ENCODE measurements at places on chromosomes 16 and 17.

GRCh38 chr17:307741-308507 lies 44.7 kb downstream of the RPH3AL start:
- no peak for DNase-seq

DNA sequence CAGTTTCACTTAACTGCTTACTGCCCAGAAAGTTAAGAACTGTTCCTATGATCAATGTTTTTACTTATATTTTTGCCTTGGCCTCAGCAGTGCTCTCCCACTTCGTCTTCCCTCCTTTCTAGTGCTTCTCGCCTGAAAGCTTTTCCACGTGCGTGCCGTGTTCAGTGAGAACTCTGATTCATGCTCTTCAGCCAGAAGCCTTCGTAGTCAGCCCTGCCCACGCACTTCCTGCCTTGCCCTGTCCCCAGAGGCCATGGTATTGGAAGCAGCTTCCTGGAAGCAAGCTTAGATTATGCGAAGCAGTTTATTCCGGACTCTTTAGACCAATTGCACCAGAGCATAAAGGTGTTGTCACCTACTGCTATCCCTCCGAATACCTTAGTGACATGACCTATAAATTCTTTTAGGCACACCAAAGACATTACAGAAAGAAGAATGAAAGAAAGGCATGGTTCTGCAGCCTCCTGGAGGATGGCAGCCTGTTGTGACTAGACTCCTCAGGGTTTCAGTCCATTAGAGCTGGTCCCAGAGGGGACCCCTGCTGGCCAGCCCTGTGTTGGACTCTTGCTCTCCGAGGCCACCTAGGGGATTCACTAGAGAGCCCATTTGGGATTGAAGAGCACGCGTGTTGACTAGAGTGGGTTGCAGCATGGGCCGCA lies 105.2 kb downstream of the RPTOR start:
- peak; percentile 25 for DNase-seq

DNA sequence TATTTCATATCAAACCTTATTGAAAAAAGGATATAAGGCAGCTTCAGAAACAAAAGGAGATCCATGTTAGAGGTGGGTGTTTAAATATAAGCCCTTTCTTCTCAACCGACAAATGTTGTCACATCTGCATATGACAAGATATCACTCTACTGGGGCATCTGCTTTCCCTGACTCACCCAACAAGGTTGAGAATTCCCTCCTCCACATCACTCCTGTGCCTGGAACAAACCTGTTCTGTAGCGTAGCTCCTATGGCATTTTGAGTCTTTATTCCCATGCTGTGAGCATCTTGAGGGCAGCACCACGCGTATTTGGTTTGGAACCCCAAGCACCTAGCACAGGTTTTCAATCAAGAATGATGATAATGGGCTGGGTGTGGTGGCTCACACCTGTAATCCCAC lies 59.4 kb upstream of the ZFHX3 start:
- DNase-seq, result no peak

DNA sequence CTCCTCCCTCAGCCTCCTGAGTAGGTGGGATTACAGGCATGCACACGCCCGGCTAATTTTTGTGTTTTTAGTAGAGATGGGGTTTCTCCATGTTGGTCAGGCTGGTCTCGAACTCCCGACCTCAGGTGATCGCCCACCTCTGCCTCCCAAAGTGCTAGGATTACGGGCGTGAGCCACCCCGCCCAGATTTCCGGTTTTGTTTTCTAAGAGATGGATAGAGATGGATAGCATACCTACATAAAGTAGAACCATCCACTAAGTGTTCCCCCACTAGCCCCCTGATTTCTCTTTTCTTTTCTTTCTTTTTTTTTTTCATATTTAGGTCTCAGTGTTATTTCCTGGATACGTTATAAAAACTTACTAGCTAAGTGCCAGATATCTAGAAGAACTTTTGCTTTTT lies 2.0 kb downstream of the WSB1 start:
- no peak for DNase-seq

DNA sequence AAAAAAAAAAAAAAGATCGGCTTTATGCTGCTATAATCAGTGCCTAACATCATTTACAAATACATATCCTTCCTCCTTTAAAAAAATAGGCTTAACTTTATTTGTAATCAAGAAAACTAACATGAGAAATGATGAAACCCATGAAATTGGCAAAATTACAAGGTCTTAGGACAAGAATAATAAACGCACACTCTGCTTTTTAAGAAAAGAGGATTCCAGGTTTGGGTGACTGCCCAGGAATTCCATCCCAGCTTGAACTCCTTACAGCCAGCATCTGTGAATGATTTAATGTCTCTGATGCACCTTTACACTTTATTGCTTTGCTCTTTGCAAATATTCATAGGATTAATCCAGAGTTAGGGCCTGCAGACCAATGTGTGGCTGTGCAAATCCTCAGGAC lies 196.0 kb downstream of the CBLN1 start:
- no peak for DNase-seq

DNA sequence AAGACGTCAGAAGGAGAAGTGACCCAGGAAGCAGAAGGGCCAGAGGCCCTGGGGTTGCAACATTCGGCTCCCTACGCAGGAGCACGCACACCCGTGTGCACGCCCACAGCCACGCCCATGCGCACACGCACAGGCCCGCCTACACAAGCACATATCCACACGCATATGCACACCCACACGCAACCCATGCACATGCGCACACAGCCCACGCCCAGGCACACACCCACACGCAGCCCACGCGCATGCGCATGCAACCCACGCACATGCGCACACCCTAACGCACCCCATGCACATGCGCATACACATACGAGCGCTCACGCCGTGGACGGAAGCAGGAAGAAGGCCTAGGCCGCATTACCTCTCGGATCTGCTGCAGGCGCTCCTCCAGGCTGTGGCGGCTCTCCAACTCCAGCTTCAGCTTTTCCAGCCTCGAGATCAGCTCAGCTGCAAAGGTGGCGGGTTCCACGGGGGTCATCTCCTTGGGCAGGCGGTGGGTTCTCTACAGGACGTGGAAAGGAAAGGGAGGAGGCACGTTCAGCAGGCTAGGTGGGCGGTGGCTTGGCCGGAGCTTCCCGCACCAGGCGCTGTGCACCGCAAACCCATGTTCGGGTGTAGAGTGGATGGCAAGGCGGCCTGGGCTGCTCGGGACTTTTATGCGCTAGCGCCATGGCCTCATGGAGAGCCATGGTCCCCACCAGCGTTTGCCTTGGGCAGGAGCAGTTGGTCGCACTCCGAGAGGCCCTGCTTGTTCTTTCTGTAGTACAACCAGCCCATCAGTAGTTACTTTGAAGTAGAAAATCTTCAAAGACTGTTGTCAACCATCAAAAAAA lies 23.4 kb downstream of the AXIN2 start:
- peak; percentile 29 for DNase-seq

- DNase-seq, result no peak
Measured at GRCh38 chr16:65323655-65324237, 201.9 kb upstream of the CDH11 start.

- no peak for DNase-seq
Measured at GRCh38 chr17:71866095-71866494, 254.7 kb upstream of the SOX9 start.

DNA sequence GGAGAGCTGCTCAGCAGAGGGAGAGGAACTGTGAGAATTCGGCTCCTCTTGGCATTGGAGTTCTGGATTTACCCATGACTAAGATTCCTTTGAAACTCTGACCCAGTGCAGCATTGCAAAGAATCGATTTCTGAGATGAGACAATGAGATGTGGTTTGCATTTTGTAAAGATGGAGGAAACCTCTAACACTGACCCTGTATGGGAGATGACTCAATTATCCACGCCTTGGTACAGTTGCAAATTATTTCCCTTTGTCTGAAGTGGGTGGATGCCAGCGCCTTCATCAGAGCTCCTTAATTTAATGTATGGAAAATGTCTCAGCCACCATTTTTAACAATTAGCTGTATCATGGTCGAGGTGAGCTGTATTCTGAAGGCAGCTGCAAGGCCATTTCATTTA lies 53.4 kb downstream of the NUP93 start:
- no peak for DNase-seq

DNA sequence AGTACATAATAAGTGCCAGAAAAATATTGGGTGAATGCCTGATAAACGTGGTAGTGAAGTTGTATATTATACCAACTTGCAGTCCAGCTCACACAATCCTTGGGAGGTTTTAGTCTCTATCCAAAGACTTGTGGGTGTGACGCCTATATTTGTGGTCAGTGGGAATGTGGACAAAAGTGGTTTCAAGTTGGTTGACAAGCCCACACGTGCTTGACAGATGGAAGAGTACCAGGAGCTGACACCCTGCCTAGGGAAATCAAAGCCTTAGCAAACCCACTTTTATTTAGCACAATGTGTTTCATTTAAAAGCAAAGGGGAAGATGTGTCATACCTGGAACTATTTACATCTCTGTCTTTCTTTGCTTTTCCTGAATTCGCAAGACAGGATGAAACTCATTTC lies 79.0 kb downstream of the CA10 start:
- no peak for DNase-seq

DNA sequence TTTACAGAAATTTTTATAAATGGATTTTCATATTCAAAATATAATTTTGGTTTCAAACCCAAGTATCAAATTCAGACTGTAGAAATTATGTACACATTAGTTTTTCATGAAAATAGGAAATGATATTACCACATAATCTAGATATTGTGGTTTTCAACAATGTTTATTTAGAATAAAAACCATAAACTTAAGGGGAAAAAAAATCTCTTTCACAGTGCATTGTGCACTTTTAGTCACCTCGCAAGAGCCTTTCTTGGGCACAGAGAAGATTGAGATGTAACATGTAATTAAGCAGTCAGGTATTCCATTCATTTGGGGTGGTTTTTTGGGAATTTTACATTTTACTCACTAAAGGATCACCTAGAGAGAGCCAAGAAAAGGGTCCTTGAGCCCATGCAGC lies 104.0 kb downstream of the TANC2 start:
- no peak for DNase-seq

DNA sequence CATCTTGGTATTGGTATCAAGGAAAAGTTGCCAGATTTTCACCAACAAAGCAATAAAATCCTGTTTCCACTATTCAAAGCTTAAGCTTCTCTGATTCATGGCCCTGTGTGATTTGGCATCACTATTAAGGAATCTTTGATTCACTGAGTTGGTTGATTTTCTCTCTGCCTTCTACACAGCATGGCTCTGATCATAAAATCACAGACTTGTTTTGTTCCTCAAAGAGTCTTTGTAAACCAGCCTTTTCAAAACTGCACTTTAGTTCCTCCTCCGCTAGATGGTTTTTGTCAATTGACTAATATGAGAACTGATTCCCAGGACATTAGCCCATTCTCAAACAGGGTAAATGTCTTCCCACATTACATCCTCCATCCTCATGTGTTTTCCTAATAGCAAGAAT lies 197.6 kb downstream of the DNAH9 start:
- no peak for DNase-seq

- no peak for DNase-seq
Measured at GRCh38 chr16:1105888-1106620, 10.0 kb upstream of the C1QTNF8 start.

DNA sequence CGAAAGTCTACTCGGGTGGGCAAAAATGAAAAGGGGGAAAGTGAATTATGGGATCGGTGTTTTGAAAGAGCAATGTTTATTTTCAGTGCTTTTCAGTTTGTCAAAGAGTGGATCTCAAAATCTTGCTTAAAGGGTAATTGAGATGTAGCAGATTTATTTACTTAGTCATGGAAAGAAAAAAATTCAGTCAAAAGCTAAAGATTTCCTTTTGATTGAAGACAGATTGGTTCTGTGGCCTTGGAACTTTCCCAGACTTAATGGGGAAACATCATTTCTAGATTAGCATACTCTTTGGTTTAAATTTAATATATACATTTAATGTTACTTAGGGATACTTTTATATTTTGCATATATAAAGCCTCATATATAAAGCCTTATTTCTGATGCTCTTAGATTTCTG lies 20.6 kb downstream of the PRKAR1A start:
- DNase-seq, result no peak

DNA sequence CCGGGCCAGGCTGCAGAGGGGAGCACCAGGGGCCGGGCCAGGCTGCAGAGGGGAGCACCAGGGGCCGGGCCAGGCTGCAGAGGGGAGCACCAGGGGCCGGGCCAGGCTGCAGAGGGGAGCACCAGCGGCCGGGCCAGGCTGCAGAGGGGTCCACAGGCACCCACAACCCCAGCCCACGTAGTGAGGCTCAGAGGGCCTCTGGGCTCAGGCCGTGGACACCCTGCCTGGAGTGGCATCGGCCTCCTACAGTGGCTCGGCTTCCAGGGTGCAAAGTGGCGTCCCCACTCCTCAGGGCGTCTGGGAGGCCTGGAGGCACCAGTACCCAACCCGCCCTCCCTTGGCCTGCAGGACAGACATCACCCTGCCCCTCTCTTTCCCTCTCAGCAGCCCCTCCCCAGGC lies 9.6 kb downstream of the DOC2B start:
- no peak for DNase-seq

GRCh38 chr17:30271102-30271501 lies 20.6 kb downstream of the BLMH start:
- DNase-seq, result no peak

- DNase-seq, result no peak
Measured at GRCh38 chr16:57299009-57299718, 14.7 kb upstream of the PLLP start.

DNA sequence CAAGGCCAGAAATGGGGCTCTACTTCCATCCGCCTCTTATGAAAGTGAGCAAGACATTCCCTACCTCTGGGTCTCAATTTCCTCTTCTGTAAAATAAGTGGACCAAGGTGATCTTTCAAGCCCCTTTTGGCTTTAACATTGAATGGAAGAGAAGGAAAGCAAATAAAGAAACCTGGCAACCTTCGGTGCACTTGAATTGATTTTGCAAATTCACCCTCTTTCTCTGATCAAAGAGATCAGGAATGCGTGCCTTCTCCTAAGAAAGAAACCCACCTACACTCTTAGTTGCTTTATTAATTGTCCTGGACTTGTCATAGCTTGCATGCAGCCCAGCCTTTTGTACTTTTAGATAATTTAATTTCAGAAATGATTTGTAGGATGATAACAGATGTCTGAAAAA lies 3.0 kb downstream of the MSI2 start:
- DNase-seq, result no peak

DNA sequence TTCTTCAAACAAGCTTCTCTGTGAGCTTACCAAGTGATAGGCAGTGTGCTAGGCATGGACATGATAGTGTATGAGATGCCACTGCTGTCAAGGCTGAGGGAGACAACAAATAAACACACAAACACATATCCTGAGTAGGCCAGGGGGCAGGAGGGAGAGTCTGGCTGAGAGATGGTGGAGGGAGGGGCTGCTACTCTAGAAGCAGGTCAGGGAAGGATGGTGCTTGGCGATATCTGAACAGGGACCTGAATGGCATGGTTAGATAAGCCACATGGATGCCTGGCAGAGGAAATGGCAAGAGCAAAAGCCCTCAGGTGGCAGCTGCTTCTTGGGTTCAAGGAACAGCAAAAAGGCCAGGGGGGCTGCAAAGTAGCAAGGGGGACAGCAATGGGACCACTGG lies 8.6 kb upstream of the CHST6 start:
- DNase-seq, result no peak

DNA sequence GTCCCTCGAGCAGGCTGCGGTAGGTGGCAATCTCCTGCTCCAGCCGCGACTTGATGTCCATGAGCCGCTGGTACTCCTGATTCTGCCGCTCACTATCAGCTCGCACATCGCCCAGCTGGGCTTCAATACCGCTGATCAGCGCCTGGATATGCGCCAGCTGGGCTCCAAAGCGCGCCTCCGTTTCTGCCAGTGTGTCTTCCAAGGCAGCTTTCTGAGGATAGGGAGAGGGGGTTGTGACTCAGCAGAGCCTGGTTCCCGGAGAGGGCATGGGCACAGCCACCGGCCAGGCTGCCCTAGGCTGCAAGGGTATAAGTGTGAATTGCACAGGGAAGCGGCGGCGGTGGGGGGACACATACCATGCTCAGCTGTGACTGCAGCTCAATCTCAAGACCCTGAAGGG lies 4.3 kb downstream of the KRT19 start:
- DNase-seq, result no peak

GRCh38 chr17:77571155-77571981 lies 387.1 kb upstream of the TNRC6C start:
- no peak for DNase-seq

Measured in stimulated activated CD4-positive, alpha-beta T cell treated with anti-CD3 and anti-CD28 coated beads, TNF-alpha, amount 100 ng/mL, for 1 hour (primary cell).